RWPE2 (cell line): ENCODE measurements at places on chromosomes 4 and X.

GRCh38 chrX:16665089-16665488, 15.1 kb downstream of the S100G start:
- no peak for DNase-seq

DNA sequence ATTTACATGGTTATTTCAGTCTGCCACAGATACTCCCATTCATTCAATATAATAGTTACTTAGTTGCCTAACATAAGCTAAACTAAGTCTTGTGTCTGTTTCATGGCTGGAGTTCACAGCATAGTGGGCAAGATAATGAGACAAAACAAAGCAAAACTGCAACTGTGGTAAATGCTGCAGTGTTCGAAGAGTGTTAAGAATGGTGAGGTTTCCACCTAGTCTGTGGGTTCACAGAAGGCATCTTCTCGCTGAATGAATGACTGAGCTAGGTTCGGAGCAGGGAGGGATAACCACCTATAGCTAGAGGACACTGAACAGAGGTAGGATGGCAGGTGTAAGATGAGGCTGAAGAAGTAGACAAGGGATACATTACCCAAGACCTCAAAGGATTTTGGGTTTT, 171.0 kb downstream of the FBXW7 start:
- DNase-seq = no peak

GRCh38 chr4:108166038-108166437, 2.7 kb downstream of the LEF1 start:
- no peak for DNase-seq

DNA sequence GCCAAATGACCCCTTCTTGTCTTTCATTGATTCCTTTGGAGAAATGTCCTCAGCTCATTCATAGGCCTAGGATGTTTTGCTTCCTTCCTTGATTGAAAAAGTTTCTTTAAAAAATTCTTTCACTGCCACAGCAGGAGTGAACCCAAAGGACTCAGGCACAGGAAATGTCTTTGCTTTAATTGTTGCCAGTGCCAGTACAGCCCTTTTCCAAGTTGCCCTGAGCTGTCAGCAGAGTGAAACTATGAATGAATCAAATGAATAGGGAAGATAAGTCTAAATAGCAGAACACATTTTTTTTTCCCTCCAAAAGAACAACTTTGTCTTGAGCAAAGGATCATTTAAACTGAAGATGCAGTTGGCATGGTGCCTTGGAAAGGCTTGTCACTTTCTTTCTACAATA, 63.8 kb upstream of the SLC4A4 start:
- no peak for DNase-seq

GRCh38 chr4:47538111-47538824, 53.2 kb downstream of the ATP10D start:
- DNase-seq = no peak
